ENCODE measurements at places on chromosomes 2 and 18.
A peak's percentile ranks its signal among the peaks of the same experiment; 100 is the strongest.

DNA sequence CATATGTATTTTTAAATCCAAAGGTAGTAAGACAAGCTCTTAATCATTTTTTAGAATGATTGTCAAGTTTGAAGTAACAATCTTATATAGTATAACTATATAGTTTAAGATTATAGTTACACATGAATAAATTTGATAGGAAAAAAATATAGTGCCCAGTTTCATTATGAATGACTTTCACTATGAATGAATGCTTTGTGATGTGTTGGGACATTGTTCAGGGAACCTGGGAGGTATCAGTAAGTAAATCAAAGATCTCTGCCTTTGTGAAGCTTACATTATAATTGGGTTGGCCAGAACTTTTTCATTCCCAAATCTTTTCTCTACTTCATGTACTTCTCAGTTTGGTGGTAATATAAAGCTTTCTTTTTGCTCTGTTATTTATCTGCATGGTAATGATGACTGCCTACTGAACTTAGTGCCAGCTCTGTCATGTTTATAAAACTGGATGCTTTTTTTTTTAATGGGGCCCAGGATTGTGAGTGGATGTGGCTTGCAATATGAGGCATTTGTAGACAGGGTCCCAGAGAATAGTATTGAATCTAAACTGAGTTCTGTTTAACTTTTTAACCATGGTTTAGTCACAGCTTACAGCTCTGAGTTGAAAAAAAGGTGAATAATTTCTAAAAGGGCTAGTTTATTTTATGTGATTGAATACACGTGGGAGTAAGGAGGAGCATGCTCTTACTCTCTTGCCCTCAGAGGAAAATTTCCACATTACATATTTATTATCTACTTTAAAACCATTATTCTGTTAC is 23.3 kb downstream of the GLS start:
- DNase-seq, result no peak

DNA sequence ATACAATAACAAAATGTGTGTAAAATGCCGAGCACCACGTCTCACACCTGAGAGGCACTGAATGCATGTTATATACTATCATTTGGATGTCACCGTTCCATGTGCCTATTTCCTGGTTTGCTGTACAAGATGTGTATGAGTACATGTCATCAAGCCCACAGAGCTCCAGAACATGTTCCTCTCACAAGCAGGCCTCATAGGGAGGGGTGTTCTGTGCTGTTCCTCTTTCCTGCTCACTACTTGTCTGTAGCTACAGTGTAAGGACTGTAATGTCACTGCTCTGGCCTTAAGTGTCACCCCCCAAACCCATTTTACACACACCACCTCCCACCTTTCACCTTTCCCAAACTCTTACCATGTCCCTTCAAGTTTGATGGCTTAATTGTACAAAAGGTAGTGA is 1.8 kb downstream of the AFF3 start:
- no peak for DNase-seq

- no peak for DNase-seq
Measured at GRCh38 chr18:79615091-79615490, 64.5 kb upstream of the CTDP1 start.

GRCh38 chr2:40436093-40436475 is 15.8 kb downstream of the SLC8A1 start:
- no peak for DNase-seq

GRCh38 chr2:3309496-3310355 is 67.9 kb downstream of the EIPR1 start:
- DNase-seq, result no peak

GRCh38 chr2:233270366-233270765 is 18.9 kb downstream of the ATG16L1 start:
- no peak for DNase-seq

GRCh38 chr2:238267884-238268680 is 20.3 kb downstream of the PER2 start:
- DNase-seq, result no peak

GRCh38 chr2:184879671-184880070 is 281.3 kb downstream of the ZNF804A start:
- DNase-seq, result no peak

- no peak for DNase-seq
Measured at GRCh38 chr2:199370150-199370780, 87.5 kb downstream of the SATB2 start.

GRCh38 chr2:232349546-232349945 is 29.0 kb upstream of the ALPP start:
- DNase-seq, result peak; percentile 5

DNA sequence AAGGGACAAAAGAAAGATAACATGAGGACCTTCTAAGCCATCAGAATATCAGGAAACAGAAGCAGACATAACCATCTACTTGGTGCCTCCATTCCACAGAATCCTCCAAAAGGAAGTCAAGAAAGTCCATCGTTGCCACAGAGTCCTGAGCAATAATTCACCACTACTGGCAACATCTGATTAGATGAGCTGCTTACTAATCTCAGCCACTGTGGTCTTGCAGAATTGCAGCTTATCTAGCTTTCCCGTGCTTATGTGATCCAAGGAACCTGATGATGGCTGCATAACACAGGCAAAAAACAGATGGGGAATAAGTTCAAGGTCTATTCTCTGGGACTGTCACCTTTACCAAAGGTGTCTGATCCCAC is 278.5 kb downstream of the AFF3 start:
- DNase-seq, result no peak

DNA sequence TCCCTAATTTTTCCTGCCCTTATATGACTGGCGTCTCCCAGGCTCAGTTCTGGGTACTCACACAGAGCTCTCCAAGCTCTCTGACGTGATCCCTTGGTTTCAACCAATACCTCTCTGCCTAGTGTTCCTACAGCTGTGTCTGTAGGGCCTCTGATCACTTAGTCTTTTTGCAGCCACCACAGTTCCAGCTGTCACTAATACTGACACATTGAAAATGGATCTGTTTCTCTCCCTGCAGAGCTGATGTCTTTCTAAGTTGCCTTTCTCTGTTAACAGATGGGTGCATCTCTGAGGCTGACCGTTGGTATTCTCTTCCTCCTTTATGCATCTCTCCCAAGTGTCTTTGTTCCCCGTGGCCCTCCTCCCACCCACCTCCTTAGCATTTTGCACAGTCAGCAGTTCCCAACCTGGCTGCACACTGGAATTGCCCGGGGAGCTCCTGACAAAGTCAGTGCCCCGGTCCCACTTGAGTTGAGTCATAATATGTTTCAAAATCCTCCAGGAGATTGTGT is 62.5 kb downstream of the CERS6 start:
- peak; percentile 30 for DNase-seq

- no peak for DNase-seq
Measured at GRCh38 chr2:237235383-237236095, 149.8 kb downstream of the COPS8 start.

DNA sequence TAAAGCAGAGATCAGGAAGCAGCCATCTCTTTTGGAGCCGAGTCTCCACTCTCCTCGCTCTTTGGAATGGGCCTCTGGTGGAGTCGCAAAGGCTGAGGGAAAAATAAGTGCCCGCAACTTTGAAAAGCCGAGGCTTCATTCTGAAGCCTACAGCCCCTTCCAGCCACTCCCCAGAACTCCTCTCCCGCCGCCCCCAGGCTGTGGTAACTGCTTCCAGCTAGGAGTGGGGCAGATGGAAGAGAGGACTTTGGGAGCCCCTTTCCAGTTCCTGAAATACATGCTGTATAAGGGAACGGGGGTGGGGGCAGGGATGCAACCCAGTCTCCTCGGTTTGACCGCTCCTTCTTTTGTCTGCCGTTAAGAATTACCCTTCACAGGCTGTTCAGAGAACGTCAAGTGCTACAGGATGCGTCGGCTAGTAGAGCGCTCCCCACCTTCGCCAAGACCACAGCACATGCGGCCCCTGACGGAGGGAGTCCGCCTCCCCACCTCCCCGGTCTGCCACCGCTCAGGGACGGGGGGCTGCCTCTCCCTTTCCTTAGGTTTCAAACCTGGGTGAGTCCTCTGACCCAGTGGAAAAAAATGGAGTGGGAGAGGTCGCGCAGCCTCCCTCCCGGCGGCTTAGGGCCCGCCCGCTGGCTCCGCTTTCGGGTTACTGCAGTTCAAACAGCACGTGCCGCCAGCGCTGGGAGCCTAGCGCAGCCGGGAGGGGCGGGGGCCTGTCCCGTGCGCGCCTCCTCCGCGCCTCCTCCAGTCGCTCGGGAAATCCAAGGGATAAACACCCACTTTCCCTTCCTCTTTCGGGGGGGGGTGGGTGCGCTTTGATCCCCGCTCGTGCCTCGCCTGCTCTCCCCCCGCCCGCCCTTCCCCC is 4.9 kb downstream of the CYP26B1 start:
- DNase-seq, result peak; percentile 57

DNA sequence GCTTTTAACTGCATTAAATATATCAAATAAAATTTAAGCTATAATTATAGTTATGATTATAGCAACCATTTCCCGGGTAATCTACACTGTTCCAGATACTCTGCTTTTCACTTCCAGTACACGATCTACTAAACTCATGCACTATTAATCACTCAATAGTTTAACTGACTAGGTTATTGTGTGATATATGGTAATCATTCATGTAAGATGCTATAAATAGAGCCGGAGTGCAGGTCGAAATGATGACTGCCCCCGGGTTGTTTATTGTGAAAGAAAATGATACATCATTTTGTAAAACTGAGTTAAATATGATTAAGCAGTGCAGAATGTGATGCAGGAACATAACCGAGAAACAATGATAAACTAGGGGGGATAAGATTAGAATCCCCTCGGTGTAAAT is 434.6 kb upstream of the DSEL start:
- DNase-seq, result no peak

- no peak for DNase-seq
Measured at GRCh38 chr2:34317797-34318196, 718.7 kb upstream of the FAM98A start.

DNA sequence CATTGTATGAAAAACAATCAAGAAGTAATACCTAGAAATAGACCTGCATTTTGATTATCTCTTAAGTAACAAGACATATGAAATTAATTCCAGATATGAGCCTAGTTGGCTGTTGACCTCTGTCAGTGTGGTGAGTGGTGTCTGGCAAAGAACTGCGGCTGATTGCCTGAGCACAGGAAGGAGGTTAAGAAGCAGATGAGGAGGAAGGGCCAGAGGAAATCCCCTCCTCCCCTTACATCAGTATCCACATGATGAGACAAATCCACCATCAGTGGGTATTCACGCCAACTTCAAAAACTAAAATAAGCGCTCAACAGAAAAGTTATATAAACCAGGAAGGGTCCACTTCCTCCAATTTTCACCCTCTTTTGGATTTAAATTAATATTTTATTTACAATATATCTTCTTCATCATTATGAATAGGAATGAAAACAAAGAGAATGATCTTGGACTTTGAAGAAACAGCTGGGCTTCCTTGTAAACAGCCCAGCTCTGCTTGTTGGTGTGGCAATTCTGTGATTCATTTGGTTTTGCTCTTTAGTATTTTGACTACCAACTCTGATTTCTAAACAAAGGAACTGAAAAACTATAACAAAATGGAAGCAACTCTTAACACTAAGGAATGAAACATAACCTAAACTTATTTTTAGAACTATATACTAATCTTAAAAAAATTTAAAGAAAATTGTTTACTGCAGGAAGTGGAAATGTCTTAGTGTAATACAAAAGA is 27.3 kb downstream of the RFTN2 start:
- DNase-seq, result no peak

DNA sequence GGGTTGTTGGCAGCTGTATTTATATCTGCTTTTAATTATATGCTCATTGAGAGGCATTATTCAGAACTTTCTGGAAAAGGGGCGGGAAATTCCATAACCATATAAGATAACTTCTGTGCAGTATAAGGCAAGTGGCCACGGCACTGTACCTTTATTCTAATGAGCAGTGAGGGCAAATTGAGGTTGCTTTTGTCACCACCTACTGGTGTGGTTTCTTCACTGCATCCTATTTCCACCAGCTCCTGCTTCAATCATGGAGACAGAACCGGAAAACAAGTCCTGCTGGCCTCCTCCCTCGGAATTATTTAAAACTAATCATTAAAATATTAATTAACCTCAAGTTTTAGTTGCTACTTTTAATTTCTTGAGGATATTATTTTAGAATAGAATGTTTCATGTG is 759.4 kb downstream of the CBLN2 start:
- DNase-seq, result no peak

- no peak for DNase-seq
Measured at GRCh38 chr2:109284826-109285225, 155.8 kb downstream of the SH3RF3 start.

GRCh38 chr2:223155956-223156355 is 104.0 kb downstream of the KCNE4 start:
- no peak for DNase-seq

DNA sequence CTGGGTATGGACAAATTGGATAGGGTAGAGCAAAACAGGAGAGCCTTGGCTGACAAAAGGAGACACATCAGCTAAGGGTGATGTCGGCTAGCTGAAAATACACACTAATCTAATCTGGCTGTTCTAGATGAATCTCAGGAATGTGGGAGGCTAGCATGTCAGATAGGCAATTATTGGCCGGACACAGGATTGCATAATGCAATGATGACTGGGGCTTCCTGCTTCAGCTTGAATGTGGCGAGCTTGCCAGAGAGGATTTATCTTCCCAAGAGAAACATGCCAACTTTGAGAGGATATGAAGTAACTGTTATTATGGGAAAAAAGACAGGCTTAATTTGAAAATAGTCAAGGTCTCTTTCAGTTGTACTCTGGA is 102.4 kb downstream of the TRIB2 start:
- DNase-seq, result no peak

GRCh38 chr2:108970369-108970768 is 18.7 kb downstream of the EDAR start:
- DNase-seq, result no peak

DNA sequence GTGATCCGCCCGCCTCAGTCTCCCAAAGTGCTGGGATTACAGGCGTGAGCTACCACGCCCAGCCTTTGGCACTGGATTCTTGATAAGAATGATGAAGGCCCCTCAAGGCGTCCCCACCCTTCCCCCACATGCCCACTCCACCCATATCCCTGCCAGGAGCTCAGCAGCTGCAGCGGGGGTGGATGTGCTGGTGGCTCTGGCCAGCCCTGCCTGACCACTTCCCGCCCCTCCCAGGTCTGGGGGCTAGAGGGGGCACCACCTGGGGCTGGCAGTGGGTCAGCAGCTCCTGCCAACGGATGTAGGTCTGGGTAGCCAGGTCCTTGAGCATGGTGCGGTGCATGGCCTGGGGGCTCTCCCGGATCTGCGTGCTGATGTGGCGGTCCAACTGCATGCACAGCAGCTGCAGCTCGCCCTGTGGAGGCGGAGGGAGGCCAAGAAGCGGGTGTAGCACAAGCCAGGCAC is 7.8 kb upstream of the SEMA4C start:
- DNase-seq, result no peak

GRCh38 chr2:28277466-28277865 is 115.2 kb upstream of the FOSL2 start:
- DNase-seq, result no peak

- DNase-seq, result no peak
Measured at GRCh38 chr2:66477135-66477842, 42.4 kb downstream of the MEIS1 start.

- DNase-seq, result no peak
Measured at GRCh38 chr18:48660346-48661228, 121.8 kb downstream of the CTIF start.

DNA sequence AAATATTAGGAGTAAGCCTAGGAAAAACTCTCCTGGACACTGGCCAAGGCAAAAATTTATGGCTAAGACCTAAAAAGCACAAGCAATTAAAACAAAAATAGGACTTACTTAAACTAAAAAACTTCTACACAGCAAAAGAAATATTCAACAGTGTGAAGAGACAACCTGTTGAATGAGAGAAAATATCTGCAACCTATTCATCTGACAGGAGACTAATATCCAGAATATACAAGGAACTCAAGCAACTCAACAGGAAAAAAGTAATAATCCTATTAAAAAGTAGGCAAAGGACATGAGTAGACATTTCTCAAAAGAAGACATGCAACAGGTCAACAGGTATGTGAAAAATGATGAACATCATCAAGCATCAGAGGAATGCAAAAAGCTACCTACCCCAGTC is 431.1 kb downstream of the ZEB2 start:
- no peak for DNase-seq

Measured in WTC11 (cell line).